ENCODE measurements at places on chromosomes 16 and 17. TPM values are rescaled to one million over a fixed set of nuclear protein-coding genes. Genes with fewer than 3 reads are reported as not detected.

Gene TP53
- 7.1 TPM for total RNA-seq

Gene TMEM100
- 3.9 TPM for total RNA-seq

Gene NFATC3
- 15.2 TPM for total RNA-seq

Gene OR4D2
- total RNA-seq, result not detected

Gene KCNG4
- total RNA-seq, result not detected

Gene MYH13
- not detected for total RNA-seq

Gene HAGHL
- 9.6 TPM for total RNA-seq

Gene ZACN
- total RNA-seq, result not detected

Gene CCDC200
- not detected for total RNA-seq

Gene LGALS9B
- not detected for total RNA-seq

Measured in temporal lobe (tissue), 4 donors.